ENCODE measurements at places on chromosomes 12 and 14.
A peak's percentile ranks its signal among the peaks of the same experiment; 100 is the strongest.

- DNase-seq: no peak
These were observed 73.6 kb downstream of the SRGAP1 start for GRCh38 chr12:63917864-63918799.

GRCh38 chr14:94702629-94703028 lies 67.3 kb downstream of the GSC start:
- DNase-seq: no peak

DNA sequence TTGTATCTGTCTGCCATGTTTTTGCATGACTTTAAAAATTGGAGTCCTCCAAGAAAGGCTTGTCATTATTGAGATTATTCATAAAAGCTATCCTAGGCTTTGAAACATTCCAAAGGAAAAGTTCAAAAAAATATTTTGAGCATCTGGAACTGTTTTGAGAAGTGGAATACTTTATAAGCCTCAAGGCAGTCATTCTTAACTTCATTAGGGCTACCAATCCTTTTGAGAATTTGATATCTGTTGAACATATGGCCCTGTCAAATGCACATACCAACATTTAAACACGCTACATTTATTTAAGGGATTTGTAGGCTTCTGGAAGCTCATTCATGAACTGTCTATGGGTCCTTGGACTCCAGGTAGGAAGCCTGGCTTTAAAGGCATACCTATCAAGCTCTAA lies 77.0 kb downstream of the TMEM117 start:
- no peak for DNase-seq

GRCh38 chr12:52525661-52526499 lies 5.7 kb upstream of the KRT5 start:
- DNase-seq: no peak

DNA sequence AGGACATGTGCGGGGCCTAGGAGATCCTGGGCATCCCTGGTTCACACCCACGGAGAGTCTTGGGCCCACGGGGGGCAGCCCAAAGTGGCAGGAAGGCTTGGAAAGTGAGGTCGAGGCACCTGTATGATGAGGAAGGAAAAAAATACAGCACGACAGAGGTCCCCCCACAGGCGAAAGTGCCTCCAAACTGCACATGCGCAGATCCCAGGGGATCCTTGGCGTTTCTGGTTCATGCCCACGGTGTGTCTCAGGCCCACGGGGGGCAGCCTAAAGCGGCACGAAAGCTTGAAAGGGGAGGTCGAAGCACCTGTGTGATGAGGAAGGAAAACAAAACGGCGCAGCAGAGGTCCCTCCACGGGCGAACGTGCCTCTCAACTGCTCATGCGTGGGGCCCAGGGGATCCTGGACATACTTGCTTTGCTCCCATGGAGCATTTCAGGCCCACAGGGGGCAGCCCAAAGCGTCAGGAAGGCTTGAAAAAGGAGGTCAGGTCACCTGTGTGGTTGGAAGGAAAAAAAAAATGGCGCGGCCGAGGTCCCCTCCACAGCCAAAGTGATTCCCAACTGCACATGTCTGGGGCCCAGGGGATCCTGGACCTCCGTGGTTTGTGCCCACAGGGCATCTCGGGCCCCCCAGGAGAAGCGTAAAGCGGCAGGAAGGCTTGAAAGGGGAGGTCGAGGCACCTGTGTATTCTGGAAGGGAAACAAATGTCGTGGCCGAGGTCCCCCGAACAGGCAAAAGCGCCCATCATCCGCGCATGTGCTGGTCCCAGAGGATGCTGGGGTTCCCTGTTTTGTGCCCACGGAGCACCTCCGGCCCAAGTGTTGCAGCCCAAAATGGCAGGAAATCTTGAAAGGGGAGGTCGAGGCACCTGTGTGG lies 582.6 kb downstream of the ALG10 start:
- no peak for DNase-seq

DNA sequence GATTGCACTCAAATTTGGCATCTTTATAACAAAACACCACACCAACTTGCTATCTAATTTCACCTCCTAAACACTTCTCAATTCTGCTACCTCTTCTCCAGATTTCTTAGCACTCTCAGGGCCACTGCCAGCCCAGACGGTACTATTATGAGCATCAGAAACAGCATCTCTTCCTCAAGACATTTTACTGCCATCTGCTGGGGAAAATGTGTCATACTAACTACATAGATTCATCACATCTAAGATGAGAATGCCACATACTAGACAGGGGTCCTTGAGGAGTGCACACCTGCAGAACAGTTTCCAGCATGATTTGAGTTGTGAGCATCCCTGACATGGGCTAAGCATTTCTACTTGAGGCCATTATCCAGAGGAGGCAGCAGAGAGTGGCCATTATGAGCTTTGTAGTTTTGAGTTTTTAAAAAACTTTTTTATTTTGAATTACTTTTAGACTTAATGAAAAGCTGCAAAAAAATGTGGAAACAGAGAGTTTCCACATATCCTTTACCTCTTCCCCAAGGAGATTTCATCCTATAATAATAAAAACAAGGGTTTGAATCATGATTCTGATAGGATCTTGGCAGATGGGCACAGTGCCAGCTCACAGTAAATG lies 15.1 kb upstream of the GRIP1 start:
- no peak for DNase-seq

GRCh38 chr14:24883576-24883975 lies 166.4 kb downstream of the STXBP6 start:
- no peak for DNase-seq

DNA sequence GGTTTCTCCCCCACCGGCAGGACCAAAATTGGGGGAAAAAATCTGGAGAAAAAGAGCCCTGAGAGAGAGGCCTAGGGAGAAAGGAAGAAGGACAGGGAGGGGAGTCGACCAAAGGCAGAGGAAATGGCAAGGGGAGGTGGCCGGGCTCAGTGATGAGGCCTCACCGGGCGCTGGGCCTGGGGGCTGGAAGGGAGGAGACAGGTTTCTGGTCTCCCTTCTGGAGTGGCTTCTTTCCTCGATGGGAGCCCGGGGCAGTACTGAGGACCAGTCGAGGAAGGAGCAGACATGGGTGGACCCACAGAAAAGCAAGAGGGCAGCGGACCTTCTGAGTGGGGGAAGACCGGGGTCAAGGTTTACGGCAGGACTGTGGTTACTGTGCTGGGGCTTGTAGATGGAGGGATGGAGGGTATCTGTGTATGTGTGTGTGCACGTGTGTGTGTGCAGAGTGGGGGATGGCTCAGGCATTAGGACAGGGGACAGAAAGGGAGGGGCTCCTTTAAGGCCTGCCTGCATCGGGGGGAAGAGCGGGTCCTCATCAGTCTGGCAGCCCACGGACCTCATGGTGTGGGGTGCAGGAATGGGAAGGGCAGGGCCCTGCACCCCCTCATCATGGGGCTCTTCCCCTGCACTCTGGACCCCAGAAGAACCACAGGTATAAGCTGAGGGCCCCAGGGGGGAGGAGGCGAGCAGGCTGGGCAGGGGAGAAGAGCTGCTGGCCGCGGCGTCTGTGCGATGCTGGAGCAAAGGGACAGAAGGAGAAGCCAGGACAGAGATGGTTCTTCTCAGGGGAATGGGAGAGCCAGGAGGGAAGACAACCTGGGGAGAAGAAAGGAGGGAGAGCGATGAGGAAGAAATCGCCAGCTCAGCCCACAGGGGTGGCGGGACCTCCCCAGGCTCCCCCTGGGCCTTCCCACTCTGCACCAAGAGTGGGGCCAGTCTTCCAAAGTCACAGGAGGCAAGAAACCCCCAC lies 15.1 kb upstream of the RPLP0 start:
- DNase-seq: no peak

DNA sequence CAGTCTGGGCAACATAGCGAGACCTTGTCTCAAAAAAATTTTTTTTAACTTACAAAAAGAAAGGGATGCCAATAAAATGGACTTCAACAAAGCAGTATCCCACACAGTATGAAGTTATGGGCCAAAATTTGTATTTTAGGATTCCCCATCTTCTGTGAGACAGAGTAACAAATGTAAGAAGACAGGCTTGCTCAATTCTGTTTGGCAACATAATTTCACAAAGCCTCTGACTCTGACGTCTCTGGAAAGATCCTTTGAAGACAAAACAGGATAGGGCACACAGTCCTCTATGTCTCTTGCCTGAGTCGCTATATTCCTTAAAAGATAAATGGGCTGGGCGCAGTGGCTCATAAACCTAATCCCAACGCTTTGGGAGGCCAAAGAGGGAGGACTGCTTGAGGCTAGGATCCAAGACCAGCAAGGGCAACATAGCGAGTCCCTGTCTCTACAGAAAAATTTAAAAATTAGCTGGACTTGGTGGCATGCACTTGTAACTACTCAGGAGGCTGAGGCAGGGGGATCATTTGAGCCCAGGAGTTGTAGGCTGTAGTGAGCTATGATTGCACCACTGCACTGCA lies 1.1 kb upstream of the HOMEZ start:
- DNase-seq: no peak

GRCh38 chr14:51002406-51002999 lies 58.2 kb upstream of the PYGL start:
- no peak for DNase-seq

DNA sequence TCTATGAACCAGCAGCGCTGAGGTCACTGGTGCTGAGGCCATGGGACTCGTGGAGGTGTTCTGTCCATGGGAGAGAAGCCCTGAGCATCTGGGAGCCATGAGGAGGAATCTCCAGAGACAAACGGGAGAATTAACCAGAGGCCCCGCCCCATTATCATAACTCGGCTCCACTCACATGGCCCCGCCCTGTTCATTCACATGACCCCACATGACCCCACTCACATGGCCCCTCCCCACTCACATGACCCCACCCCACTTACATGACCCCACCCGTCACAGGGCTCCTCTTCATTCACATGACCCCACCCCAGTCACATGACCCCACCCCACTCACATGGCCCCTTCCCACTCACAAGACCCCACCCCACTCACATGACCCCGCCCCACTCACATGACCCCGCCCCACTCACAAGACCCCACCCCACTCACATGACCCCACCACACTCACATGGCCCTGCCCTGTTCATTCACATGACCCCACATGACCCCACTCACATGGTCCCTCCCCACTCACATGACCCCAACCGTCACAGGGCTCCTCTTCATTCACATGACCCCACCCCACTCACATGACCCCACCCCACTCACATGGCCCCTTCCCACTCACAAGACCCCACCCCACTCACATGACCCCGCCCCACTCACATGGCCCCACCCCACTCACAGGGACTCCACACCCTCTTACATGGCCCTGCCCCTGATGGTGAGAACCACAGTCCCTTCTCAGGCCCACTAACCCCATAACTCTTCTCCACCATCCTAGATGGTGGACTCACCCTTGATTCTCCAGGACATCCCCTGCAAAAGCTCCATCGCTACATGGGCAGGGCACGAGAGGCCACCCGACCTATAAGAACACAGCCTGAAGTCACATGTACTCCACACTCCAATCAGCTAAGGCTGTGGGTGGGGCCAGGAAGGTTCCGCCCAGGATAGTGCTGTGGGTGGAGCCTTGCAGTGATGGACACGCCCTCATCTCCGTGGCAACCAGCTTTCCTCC lies 151.1 kb upstream of the SFSWAP start:
- DNase-seq: no peak

DNA sequence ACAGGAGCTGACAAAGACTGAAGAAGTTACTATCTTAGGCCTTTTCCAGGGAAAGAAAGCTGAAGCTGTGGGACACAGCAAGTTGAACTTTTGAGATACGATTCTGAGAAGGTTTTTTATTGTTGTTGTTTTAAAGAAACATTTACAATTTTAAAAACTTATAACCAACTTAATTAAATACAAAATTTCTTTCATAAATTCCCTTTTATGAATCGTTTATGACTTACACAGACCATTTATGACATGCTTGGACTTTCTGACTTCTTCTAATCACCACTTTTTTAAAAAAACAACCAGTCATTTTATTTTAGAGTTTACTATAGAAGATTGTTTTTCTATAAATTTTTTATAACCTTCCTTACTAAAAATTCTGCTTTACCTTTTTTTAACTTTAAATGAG lies 68.7 kb downstream of the DHRS2 start:
- no peak for DNase-seq

- no peak for DNase-seq
These were observed 35.7 kb downstream of the FOXA1 start for GRCh38 chr14:37559386-37559785.

DNA sequence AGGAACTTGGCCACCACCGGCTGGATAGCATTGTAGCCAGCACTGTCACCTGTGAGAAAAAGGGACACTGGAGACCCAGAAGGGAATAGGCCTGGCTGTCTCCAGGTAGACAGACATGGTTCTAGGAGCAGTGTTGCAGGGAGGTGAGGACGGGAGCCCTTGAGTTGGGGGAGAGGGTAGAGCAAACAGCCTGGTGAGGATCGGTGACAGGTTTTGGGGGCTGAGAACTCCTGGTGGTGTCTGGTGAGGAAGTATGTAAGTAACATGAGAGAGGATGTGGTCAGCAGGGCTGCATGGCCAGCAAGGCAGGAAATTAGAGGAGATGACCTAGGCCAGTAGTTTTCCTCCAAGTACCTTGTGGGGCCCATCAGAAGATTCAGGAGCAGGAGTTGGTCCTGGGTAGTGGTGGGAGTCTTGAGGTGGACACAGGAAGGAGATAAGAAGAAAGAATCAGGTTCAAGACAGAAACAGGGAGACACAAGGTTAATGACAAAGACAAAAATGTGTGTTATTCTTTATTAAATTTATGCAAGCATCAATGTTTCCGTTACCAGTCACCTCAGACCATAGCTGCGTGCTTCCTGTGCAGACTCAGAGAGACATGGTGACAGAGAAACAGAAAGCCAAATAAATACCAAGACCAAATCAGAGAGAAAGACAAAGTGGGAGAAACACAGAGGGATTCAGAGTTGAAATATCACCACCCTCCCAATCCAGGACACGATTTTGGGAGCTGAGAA lies at the start of gene ARHGAP9:
Gene ARHGAP9, minus strand, starts transcription at position 491 of the 740 bp plus-strand sequence. Its CDS starts 460 bp downstream, at position 31.
- DNase-seq: no peak

DNA sequence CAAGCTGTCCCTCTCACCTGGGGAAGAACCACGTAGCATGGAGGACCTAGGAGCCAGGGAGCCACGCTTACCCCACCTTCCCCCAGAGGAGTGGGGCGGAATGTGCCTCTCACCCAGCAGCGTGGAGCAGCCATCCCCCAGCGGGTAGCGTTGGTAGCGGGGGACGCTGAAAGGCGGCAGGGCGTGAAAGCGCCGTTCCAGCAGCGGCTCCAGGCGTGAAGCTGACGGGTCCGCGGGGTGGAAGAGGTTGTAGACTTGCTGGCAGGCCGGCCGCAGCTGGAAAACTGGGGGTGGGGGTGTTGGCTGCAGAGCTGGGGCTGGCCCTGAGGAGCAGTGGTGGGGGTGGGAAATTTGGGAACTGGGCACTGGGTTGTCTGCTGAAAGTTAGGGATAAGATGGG lies 11.9 kb downstream of the ARL6IP4 start:
- no peak for DNase-seq

- no peak for DNase-seq
These were observed 235.7 kb downstream of the TTC8 start for GRCh38 chr14:89060191-89060590.

GRCh38 chr12:121748571-121749265 lies 36.2 kb downstream of the TMEM120B start:
- DNase-seq: no peak

DNA sequence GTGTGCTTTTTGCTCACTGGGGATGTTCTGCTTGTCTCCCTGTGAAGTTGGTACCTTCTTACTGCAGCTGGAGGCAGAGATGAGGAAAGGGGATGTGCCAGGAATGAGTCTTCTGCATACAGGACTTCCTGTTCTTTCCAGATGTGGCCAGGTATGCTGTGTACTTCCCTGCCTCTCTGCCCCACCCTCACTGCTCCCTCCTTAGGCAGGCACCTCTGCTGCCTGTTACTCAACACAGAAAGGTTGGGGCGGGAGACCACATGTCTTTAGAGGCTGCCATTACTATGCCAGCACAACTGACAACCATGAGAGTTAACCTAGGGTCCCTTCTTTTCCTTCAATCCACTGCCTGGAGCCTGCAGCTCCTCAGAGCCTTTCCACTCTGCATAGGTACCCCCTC lies 2.0 kb upstream of the OAS3 start:
- no peak for DNase-seq

- peak; percentile 100 for DNase-seq
These were observed at the start of gene SRP54 for GRCh38 chr14:34982421-34983147. SRP54 (plus strand) TSS chr14:34982992; CDS start chr14:34996710, 13,718 bp downstream.
